ENCODE measurements at places on chromosomes 1 and 21.

GRCh38 chr1:9400425-9401079, 107.9 kb downstream of the SPSB1 start:
- no peak for DNase-seq

GRCh38 chr1:7313081-7313546, 458.0 kb upstream of the VAMP3 start:
- no peak for DNase-seq

GRCh38 chr1:171910786-171911185, 69.5 kb downstream of the DNM3 start:
- peak; percentile 17 for DNase-seq

GRCh38 chr1:118945489-118945888, 42.7 kb downstream of the TBX15 start:
- peak; percentile 83 for DNase-seq

GRCh38 chr1:222290866-222291265, 257.0 kb downstream of the HHIPL2 start:
- no peak for DNase-seq

DNA sequence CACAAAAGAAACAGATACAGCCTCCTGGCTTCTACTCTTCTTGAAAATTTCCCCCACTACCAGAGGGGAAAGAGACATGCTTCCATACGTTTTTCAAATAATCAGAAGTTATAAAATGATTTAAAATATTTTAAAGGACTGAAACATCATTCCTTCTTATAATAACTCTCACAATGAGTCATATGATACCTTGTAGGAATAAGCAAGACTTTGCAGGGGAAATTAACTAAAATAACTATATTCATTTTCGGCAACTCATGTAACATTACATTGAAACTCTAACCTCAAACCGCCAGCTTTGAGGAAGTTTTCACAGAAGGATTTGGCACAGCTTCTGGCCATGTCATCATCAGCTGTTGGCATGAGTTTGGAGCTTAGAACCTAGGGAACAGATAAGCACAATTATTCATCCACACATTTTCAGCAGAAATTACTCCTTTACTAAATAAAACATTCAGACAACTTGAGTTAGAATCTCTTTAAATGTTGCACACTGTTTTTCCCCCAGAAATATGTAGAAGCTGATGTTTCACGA, 85.9 kb downstream of the USP24 start:
- DNase-seq: peak; percentile 57

DNA sequence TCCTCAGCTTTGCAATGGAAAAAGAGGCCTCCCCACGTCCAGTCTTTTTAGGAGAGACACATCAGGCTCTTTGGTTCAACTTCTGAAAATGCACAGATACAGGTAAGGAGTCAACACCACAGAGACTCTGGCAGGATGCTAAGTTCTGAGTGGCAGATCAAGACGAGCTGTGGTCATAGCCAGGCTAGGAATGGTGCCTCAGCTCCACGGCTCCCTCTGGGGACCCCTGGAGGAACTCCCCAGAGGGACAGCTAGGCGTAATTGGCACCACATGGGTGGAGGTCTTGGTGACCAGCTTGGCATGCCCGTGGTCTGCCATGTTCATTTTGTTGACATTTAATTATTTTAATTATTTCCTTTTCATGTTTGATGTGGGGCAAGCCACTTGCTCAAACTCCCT, 206.1 kb downstream of the KAZN start:
- DNase-seq: no peak

DNA sequence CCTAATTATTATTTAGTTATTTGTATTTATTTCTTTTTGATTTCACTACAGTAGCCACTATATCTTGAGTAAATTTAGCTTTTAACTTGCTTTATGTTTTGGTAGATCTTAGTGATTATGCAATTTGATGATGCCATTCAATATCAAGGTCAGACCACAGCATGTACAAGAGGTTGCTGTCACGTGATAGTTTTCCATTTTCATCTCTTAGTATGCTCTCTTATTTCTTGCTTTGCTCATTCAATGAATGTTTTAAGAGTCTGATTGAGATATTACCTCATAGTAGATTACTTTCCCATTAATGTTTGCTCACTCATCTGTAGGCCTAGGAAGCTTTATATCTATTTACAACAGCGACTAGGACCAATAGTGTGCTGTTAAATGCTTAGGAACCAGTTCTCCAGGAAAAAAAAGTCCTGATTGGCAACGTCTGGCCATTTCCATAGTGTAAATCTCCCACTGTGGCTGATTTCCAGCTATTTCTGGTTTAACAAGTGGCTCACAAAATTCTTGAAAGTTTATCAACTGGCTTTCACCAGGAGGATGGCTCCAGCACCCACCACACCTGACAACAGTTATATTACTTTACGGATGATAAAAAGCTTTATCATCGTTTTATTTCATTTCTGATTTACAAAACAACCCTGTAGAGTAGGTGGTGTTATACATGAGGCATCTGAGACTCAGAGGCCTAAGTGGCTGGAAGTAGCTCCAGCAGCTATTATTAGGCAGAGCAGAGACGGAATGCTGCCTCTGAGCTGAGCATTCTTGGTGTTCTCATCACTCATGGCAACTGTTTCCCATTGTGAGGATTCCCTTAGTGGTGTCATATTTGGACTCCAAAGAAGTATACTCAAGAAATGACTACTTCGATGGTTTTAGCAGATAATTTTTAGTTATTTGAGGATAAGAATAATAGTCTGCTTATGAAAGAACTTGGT, 235.2 kb downstream of the DISC1 start:
- peak; percentile 74 for DNase-seq

DNA sequence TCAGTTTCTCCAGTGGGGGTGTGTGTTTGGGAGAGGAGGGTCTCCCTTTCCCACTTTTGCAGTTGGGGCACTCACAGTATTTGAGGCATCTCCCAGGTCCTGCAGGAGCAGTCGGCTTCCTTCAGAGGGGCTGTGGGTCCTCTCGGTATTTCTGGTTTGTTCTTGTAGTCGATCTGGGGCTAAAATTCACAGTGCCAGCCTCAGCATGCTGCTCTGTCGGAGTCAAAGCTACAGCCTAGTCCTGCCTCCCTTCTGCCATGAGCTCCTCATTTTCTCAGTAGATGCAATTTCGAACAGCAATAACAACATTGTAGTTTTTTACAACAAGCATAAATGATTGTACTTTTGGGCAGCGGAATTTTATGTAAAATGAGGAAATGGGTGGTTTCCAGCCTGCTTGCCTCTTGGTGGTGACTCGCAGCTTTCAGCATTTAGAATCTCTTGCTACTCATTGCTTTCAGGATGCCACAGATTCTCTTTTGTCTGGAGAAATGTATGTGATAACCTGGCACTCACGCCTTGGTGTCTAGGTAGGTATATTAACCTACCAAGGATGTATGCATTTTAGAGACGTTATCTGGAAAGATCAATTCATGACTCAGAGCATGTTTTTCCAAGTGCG, 82.4 kb upstream of the C21orf91 start:
- DNase-seq: no peak

DNA sequence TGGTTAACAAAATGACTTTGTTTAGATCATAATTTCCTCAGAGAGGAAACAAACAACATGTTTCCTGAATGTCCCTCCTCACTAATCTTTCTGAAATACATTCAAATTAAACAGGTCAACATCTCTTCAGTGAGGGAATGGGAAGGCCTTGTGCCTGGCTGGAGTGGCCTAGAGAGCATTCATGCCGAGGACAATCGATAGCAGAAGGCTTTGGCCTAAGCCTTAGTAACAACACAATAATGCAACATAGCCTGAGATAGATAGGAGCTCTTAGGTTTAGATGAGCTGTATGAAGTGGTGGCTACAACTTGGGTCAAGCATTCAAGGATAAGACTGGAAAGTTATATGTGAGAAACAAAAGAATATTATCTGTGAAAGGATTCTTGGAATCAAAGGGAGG, 37.4 kb downstream of the ILDR2 start:
- no peak for DNase-seq

- peak; percentile 78 for DNase-seq
Observed at GRCh38 chr1:184315254-184315653, 71.6 kb upstream of the C1orf21 start.

GRCh38 chr1:215081661-215082531, 641 bp upstream of the KCNK2 start:
- no peak for DNase-seq

- DNase-seq: no peak
Observed at GRCh38 chr1:38242506-38242905, 195.9 kb upstream of the POU3F1 start.

DNA sequence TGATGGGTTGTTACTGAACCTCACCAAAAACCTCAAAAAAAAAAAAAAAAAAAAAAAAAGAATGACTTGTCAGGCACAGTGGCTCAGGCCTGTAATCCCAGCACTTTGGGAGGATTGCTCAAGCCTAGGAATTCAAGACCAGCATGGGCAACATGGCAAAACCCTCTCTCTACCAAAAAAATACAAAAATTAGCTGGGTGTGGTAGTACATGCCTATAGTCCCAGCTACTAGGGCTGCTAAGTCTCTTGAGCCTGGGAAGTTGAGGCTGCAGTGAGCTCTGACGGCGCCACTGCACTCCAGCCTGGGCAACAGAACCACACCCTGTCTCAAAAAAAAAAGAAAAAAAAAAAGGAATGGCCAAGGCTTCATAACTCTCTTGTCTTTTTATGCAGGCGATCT, 11.1 kb downstream of the CHAF1B start:
- no peak for DNase-seq

DNA sequence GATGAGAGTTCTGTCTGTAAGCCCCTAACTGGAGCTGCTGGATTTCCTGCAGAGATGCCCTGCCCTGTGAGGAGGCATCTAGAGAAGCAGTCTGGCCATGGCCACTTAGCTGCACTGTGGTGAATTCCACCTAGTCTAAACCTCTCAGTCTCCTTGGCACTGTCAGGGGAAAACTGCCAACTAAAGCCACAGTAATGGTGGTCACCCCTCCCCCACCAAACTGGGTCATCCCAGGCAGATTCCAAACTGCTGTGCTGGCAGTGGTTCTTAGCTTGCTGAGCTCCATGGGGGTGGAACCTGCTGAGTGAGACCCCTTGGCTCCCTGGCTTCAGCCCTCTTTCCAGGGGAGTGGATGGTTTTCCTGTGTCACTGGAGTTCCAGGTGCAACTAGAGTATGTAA, 740.6 kb downstream of the RWDD3 start:
- DNase-seq: peak; percentile 76

DNA sequence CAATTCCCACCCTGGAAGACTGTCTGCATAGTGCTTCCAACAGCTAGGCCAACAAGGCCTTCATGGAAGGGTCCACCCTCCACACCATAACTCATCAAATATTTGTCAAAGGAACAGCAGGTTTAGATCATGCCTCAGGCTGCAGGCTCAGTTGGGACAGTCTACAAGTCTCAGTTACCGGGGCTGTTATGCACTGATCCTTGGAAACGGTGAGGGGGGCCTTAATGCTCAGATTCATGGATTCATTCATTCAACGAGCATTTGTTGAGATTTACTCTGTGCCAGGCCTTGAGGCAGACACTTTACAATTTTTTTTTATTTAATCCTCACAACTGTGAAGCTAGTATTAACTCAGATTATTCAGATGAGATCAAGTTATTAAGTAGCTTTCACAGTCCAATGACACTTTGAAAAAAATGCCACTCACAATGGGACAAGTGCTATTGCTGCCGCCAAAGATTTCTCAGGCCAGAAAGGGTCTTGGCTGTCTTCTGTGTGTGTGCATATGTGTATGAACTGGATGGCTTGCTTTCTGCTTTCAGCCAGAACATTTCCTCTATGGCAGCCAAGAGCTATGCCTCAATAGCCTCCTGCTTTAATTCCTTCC, 8.9 kb upstream of the C1orf216 start:
- no peak for DNase-seq

DNA sequence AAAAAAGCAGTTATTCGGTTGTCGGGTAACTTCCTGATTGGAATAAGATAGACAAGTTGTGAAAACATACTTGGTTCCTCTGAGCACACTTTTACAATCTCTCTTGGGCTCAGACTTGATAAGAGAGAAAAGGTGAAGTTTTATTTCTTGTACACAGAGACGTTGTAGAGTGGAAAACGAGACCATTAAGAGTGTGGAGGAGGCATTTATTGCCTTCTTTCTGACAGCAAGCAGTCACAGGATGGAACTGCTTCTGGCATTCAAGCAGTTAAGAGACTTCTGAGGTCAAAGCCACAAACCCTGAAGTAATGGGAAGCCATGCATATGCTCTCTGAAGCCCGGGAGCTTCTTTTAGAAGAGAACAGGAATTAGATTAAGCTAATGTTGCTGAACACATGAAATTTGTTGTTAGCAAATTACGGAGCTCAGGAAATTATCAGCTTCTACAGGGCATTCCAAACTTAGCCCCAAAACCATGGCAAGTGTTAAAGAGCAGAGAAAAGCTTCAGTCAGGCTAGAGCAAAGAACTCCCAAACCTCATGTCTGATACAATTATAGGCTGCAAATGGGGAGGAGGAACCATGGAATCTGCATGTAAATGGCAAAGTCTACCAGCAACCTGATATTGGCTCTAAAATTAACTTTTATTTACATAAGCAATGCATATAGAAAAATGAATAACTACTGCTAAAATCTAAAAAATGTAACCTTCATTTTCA, 26.0 kb downstream of the S1PR1 start:
- no peak for DNase-seq

- no peak for DNase-seq
Observed at GRCh38 chr1:244350027-244350426, 101.7 kb downstream of the ADSS2 start.

DNA sequence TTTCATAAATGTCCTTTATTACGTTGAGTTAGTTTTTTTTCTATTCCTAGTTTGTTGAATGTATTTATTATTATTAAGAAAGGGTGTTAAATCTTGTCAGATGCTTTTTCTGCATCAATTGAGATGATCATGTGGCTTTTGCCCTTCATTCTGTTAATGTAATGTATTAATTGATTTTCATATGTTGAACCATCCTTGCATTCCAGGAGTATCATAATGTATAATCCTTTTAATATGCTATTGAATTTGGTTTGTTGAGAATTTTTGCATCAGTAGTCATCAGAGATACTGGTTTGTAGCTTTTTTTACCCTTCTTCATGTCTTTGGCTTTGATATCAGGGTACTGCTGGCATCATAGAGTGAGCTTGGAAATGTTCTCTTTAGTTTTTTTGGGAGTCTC, 100.0 kb downstream of the POFUT2 start:
- no peak for DNase-seq

DNA sequence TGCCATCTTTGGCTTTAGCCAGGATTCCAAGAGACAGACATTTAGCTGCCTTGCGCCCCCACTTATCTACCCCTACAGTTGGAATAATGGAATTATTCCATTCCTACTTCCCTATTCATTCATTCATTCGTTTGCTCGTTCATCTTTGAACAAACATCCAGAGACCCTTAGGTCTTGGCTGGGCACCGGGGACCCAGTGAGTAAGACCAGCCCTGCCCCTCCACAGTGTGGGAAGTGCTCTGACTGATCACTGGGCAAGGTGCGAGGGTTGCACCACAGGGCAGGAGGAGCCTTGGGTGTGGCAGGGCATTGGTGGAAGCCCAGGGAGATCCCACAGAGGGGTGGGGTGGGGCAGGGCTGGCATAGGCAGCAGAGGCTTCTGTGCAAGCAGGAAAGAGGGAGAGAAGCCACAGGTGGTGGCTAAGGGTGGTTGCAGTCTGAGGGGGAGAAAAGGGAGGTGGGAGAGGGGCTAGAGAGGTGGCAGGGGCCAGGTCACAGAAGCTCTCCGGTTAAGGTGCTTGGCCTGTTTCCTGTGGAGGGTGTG, 35.0 kb upstream of the TMEM61 start:
- DNase-seq: no peak

- DNase-seq: peak; percentile 77
Observed at GRCh38 chr1:9235096-9235459, 504 bp downstream of the H6PD start.

GRCh38 chr1:197029749-197030148, 37.3 kb downstream of the F13B start:
- DNase-seq: peak; percentile 9

Measured in fibroblast of skin of back (primary cell).